ENCODE measurements at places on chromosomes 5 and 9.

- DNase-seq, result no peak
Measured at GRCh38 chr5:12840972-12841371, 936.7 kb upstream of the CTNND2 start.

GRCh38 chr5:14545308-14545707 lies 36.3 kb upstream of the OTULINL start:
- peak; percentile 1 for DNase-seq

GRCh38 chr5:33210978-33211377 lies 229.8 kb upstream of the TARS1 start:
- no peak for DNase-seq

- DNase-seq, result no peak
Measured at GRCh38 chr5:169697511-169697890, 60.4 kb downstream of the DOCK2 start.

DNA sequence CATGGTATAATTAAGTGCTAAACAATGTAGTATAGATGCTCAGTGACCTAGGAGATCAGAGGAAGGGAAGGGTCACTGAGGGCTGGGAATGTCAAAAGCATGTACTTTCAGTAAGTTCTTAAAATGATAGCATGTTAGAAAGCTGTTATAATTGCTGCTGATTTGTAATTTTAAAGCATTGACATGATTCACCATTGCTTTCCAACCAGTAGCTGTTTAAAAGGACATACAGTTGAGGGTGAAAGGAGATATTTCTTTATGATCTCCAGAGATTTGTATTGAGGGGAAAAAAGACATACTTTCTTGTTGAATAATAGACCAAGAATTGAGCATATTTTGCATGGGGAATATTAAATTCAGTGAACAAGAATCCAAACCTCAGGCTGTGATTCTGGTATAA lies 1.2 kb upstream of the SLC1A3 start:
- DNase-seq, result no peak

DNA sequence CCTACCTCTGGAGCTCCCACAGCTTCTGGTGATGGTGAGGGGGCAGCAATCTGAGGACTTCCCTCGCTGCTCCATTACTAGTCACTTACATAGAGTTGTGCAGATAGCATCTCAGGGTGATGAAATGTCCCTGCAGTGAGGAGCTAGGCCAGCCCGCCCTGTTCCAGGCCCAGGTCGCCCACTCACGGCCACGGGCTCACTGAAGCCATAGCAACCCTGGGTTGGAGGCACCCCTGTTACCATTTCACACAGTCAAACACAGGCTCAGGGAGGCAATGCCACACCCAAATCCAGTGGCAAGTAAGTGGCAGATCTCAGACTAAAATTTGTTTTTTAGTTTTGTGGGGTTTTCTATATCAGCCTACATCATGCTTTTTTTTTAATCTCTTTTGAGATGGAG lies 19.6 kb downstream of the SH2D3C start:
- no peak for DNase-seq

DNA sequence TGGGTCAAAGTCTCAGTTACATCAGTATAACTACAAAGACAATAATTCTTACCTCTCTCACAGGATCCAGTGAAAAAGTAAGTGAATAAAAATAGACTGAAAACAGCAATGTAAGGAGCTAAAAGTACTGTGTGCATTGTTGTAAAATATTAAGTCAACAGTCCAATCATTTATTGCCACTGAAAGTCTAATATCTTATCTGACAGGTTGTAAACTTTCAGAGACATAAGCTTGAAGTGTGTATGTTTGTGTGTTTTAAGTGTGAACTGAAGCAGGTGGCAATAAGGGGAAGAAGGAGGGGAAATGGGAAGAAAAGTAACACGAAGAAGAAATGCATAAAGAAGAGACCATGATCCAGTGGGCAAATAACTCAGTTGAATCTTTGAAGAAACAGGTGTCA lies 229.7 kb upstream of the TAS2R1 start:
- DNase-seq, result no peak

DNA sequence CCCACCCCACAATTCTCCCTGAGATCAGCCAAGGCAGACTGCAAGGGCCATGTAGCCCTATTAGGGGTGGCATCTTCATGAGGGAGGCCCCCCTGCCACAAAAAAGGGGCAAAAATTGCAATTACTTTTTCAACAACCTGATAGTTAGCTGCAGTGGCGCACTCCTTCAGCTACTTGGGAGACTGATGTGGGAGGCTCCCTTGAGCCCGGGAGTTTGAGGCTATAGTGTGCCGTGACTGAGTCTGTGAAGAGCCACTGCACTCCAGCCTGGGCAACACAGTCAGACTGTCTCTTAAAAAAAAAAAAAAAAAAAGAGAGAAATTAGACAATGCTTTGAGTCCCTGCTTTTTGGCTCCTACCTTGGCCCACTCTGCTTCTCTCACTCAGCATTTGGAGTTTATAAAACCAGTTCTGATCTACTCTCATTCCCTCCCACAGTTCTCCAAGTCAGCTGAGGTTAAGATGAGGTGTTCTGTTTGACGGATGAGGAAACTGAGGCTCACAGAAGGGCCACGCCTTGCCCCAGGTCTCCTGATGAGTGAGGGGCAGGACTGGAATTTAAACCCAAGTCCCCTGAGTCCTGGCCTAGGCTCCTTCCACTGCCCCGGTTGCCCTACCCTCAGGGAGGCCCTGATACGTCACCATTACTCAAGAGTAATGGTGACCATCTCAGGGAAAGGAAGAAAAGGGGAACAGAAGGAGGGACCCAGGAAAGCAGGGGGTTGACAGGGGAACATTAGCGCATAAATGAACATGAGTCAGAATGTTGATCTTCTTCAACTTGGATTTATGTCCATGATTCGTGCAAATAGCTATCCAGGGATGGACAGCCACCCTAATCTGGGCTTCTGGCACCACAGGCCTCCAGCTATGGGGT lies 9.0 kb downstream of the GPX3 start:
- DNase-seq, result no peak

- no peak for DNase-seq
Measured at GRCh38 chr9:13845460-13845859, 468.5 kb downstream of the NFIB start.

- no peak for DNase-seq
Measured at GRCh38 chr5:126419102-126419501, 4.1 kb upstream of the GRAMD2B start.

DNA sequence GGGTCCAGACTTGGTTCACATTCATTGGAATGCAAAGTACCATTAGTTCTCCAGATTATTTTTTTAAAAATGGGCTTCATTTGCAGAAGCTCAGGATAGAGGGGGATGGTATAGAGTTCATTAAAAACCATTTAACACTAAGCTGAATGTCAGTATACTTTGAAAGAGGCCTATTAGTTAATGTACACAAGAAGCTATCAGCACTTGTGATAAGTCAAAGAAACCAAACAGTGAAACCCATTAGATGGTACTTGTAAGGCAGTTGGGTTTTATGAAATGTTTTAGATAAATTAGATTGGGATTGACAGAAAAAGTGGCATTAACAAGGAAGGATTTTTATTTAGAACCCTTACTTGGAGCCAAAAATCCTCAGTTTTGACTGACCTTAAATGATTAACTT lies 229.2 kb upstream of the MPDZ start:
- DNase-seq, result no peak

DNA sequence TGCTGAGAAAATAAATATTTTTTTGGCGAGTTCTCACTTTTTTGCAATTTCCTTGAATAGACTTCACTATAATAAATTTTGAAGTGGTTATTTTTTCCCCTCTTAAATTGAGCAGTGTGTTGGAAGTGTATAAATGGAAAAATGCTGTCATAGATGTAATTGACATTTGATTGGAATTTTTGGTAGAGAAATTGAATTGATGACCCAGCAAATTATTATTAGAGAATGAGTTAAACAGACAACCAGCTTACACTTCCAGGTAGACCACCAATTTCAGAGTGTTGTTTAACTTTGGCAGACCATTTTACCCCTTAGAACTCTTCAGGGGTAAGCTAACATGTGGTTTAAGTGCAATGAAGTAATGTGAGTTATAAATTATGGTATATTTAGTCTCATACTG lies 1.9 kb downstream of the FAF2 start:
- no peak for DNase-seq

- no peak for DNase-seq
Measured at GRCh38 chr9:134059188-134059641, 8.6 kb downstream of the BRD3 start.

- no peak for DNase-seq
Measured at GRCh38 chr5:138964647-138965201, 89.6 kb upstream of the LRRTM2 start.

DNA sequence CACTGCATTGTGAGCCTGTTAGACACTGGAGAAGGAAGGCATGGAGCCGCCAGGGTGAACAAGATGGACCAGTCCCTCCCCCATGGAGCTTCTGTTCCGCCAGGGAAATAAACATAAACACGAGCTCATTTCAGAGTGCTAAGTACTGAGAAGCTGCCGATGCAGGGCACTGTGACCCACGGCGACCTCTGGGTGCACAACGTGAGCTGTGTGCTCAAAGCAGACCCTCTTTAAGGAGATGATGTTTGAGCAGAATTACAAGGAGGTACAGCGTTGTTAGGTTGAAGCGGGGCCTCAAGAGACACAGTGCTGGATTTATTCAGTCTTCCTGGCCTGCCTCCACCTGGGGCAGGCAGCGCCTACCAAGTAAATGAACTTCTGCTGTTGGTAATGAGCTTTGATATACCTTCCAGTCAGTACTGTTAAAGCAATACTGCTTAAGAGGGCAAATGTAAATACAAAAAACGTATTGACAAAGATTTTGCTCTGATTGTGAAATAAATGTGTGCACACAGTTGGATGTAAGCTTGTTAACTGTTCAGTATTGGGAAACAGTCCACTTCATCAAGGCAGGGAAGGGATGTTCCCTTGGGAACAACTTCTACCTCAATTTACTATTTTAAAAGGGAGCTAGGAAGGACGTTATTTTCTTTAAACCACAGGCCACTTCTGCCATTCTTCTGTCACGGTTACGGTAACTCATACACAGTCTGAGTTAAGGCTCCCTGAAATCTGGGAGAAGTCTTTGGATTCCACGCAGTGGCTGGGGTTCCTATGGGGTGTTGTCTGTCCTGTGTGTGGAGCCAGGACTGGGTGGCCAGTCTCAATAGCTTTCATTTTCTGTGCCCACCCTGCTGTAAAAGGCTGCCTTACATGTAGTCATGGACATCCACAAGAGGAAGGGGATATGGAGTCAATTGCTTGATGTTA lies 48.9 kb upstream of the DMRT1 start:
- DNase-seq, result peak; percentile 80
